ENCODE measurements at places on chromosomes 1 and 21. TPM values are rescaled to one million over a fixed set of nuclear protein-coding genes. Genes with fewer than 3 reads are reported as not detected.

GRCh38 chr21:35038772-35039319, 10.3 kb downstream of the RUNX1 start:
- no peak overlapping the region for H3K27ac ChIP-seq
- H3K27me3 ChIP-seq, result no peaks in the 10 kb centered on the region
- DNase-seq, result no peak
- no peaks in the 10 kb centered on the region for H3K36me3 ChIP-seq

The RASSF5 gene
- total RNA-seq, result 38.1 TPM

The ANKRD45 gene
- not detected for total RNA-seq

DNA sequence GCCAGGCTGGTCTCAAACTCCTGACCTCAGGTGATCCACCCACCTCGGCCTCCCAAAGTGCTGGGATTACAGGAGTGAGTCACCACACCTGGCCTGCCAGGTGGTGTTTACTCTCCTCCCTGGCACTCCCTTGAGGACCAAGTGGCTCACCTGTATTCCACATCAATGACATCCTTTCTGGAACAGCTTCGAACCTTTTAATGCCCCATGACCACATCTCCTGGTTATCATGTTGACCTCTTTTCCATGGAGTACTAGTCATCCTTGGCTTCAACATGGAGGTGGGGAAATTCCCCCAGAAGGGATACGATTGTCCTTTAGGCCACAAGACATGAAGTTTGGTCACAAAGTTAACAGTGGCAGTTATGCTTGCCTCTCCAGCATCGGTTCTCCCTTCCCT, 66.9 kb downstream of the CDC7 start:
- H3K36me3 ChIP-seq, result no peaks in the 10 kb centered on the region
- H3K27ac ChIP-seq, result no peak overlapping the region
- H3K4me3 ChIP-seq, result no peak overlapping the region
- DNase-seq, result no peak

GRCh38 chr1:221824025-221824424, 82.1 kb upstream of the DUSP10 start:
- H3K27me3 ChIP-seq, result no peaks in the 10 kb centered on the region
- no peak overlapping the region for H3K4me3 ChIP-seq
- no peak for DNase-seq
- H3K27ac ChIP-seq, result no peak overlapping the region

- no peaks in the 10 kb centered on the region for H3K4me1 ChIP-seq
- DNase-seq, result no peak
- no peaks in the 10 kb centered on the region for H3K36me3 ChIP-seq
- H3K4me3 ChIP-seq, result no peak overlapping the region
- H3K27ac ChIP-seq, result no peak overlapping the region
- no peaks in the 10 kb centered on the region for H3K27me3 ChIP-seq
Measured at GRCh38 chr1:85322655-85323054, 46.2 kb upstream of the BCL10 start.

GRCh38 chr21:27759820-27760219, 792.9 kb upstream of the ADAMTS5 start:
- H3K4me1 ChIP-seq, result no peaks in the 10 kb centered on the region
- H3K4me3 ChIP-seq, result no peak overlapping the region
- no peaks in the 10 kb centered on the region for H3K27me3 ChIP-seq

DNA sequence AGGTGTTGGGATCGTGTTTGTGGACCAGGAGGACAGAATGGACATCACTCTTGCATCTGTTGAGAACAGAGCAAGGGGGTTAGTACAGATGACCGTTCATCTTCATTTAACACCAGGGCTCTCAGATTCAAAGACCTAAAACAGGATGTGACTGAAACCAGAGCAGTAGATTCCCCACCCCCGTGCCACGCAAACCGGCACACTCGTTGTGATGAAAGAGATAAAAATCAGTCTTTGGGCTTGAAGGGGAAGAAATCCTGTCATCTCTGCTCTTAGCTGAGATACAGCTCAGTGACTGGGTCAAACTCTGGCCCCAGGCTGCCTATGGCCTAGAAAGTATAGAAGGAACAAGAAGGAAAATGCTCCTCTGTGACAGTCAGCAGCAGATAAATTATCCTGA, 146.2 kb upstream of the KRTAP19-8 start:
- H3K27ac ChIP-seq, result no peak overlapping the region
- peaks cover 8% of the 10 kb centered on the region for H3K27me3 ChIP-seq
- H3K36me3 ChIP-seq, result no peaks in the 10 kb centered on the region
- H3K4me1 ChIP-seq, result no peaks in the 10 kb centered on the region

The OR6N1 gene
- total RNA-seq, result not detected

GRCh38 chr1:14304381-14304865, 294.1 kb upstream of the KAZN start:
- peaks cover 38% of the 10 kb centered on the region for H3K27me3 ChIP-seq
- H3K4me1 ChIP-seq, result no peaks in the 10 kb centered on the region
- H3K36me3 ChIP-seq, result no peaks in the 10 kb centered on the region
- no peak overlapping the region for H3K4me3 ChIP-seq
- DNase-seq, result no peak

The GBP3 gene
- total RNA-seq, result not detected
